ENCODE measurements at places on chromosomes 2 and 18.

- DNase-seq = no peak
Measured at GRCh38 chr18:49494660-49495059, 7.6 kb upstream of the C18orf32 start.

DNA sequence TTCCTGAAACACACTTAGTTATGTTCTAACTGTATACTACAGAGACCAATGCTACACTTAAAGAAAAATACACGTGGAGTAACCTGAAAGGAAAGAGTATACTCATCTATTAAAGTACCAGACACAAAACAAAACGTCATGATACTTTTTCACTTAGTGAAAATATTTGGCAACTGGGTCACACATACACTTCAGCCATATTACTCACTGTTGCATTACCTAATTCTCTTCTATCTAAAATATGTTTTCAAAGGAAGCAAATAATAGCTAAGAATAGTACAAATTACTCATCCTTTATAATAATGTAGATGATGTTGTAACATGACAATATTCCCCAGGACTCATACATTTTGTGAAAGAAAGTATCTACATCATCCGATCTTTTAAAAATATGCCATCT, 76.5 kb upstream of the EPB41L3 start:
- no peak for DNase-seq

DNA sequence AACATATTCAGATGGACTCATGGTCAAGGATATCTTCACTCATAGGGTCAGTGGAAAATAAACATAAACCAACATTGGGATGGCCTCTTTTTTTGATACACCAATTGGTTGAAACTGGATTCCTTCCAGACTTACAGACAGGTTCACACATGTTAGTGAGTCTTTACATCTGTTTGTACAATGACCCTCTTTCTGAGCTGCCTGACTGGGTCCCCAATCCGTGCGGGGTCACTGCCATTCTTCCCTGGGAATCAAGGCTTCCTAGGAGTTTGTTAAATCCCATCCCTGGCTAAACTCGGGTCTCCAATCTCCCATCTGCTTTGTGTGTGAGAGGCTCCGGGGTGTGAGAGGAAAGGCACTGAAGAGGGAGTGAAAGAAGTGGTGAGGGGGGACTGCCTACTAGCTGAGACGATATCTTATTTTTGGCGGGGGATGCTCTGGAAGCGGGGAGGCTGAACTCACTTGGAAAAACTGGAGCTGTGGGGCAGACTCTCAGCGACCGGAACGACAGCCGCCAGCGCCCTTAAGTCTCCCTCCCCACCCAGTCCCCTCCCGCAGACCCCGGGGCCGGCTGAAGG, 487 bp downstream of the STARD6 start:
- no peak for DNase-seq

- no peak for DNase-seq
Measured at GRCh38 chr18:21769206-21769605, 28.6 kb downstream of the MIB1 start.

GRCh38 chr2:159199761-159200465, 86.6 kb downstream of the WDSUB1 start:
- DNase-seq = no peak

DNA sequence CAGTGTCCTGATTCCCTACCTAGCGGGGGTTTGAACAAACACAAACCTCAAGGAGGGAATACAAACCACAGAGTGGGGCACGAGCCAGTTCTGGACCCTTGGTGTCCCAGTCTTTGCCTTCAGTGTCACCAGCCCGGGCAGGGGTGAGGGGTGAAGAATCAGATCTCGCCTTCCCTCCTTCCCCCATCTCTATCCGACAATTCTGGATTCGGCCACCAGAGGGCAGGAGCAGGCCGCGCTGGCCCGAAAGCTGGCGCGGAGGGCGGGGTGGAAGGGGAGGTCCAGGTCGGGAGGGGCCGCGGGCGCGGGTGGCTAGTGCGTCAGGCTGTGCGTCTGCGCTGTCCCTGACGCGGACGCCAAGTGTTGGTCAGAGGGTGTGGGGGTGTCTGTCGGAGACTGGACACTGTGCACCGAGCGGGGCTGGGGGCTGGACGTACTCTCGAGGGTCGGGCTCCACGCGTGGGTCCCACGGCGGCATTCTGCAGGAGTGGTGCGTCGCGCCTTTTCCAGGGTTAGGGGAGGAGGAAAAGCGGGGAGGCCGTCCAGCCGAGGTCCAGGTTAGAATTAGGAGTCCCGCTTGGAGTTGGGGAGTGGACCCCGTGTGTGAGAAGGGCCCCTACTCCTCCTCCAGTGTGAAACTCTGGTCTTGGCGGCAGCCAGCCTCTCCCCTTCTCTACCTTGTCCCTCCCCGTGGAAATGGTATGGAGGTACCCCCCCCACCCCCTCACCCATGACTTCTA, 2.9 kb upstream of the CRYBA2 start:
- DNase-seq = peak; percentile 53

DNA sequence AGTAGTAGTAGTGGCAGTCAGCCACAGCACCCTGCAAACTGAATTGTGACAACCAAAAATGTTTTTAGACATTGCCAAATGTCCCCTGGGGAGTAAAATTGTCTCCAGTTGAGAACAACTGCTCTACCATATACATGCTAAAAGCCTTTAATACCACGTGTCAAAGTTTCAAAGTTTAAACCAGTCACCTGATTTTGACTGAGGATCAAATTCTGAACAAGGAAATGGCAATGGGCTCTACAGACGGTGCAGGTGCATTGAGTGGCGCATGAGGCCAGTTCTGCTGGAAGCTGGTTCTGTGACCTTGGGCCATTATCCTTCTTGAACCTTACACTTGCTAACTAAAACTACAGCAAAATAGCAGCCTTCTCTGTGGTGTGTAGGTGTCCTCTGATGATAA, 85.0 kb downstream of the LIPG start:
- DNase-seq = no peak

DNA sequence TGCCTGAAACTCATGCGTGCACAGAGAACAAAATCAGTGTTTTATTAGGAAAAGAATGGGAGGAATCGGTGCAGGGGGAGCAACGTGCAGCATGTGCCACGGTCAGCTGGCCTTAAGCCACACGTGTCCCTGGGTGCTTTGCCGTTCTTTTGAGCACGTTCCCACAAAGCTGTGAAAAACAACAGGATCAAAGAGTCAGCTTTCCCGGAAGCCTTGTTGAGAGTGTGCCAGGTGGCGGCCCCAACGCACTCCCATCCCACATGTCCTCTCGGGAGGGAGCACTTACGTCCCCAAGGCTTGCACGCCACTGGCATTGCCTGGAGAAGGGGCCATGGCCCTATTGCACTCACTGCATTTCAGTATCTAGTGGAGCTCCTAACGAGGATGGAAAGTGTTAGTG, 511.2 kb downstream of the EIPR1 start:
- DNase-seq = no peak

- no peak for DNase-seq
Measured at GRCh38 chr2:63440612-63441011, 147.7 kb downstream of the WDPCP start.

DNA sequence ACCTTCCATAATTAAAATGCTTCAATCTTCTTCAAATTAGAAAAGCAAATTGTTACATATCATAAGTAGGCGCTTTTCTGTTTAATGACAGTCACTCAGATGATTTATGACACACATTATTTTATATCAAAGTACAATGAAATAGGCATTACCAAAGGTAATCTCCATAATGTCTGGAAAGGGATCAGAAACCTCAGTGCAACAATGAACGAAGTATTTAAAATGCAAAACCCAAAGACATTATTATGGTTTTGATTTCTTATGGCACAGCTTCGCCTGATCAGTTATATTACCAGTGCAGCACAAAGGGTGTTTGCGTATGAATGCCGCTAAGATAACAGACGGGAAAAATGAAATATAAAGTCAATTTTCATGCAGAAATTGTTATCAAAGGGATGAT, 162.2 kb upstream of the MEIS1 start:
- DNase-seq = no peak

- DNase-seq = no peak
Measured at GRCh38 chr2:65620524-65620923, 188.1 kb upstream of the SPRED2 start.

- no peak for DNase-seq
Measured at GRCh38 chr2:23019476-23019875, 365.5 kb upstream of the KLHL29 start.
